ENCODE measurements at places on chromosomes 16 and 17.
A peak's percentile ranks its signal among the peaks of the same experiment; 100 is the strongest.

GRCh38 chr17:2048805-2049204 is 6.1 kb upstream of the HIC1 start:
- DNase-seq = no peak

DNA sequence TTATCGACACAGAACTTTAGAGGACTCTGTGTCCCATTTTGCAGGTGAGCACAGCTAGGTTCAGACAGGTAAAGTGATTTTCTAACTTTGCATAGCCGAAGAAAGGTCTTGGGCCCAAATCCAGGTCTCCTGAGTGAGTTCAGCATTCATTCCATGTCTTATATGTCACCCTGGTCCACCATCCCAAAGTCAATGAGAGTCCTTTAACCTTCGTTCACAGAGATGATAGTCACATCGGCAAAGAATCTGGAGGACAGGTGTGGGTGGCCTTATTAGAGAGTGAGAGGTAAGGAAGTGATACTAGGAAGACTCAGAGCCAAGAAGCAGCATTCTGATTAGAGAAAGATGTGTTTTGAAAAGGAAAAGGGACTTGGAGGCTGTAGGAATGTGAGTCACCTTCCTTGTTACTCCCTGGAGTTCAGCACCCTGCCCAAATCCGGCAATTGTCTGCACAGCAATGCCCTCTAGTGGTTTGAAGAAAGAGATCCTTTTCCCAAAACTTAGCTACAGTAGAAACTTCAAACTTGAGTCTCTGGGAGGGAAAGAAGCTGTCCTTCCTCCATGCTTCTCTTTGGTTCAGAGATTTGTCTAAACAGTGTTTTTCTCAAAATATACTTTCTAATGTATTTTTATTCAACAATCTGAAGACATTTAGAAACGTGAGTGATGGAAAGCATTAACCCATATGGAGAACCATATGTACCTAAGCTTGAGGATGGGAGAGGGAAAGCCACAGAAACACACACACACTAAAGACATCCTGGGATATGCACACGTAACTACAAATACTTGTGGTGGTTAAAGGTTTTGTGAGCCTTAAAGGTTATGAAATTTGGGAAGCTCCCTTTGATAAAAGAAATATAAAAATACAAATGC is 96.4 kb upstream of the SHISA6 start:
- DNase-seq = no peak

DNA sequence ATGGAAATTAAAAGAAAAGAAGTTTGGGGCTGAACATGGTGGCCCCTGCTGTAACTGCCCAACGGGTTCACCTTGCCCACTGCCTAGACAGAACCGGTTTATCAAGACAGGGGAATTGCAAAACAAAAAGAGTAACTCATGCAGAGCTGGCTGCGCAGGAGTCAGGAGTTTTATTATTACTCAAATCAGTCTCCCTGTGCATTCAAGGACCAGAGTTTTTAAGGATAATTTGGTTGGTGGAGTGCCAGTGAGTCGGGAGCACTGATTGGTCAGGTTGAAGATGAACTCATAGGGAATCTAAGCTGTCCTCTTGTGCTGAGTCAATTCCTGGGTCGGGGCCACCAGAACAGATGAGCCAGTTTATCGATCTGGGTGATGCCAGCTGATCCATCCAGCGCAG is 4.4 kb upstream of the SCPEP1 start:
- DNase-seq = no peak

- no peak for DNase-seq
Observed at GRCh38 chr16:3664187-3664896, 9.9 kb downstream of the DNASE1 start.

DNA sequence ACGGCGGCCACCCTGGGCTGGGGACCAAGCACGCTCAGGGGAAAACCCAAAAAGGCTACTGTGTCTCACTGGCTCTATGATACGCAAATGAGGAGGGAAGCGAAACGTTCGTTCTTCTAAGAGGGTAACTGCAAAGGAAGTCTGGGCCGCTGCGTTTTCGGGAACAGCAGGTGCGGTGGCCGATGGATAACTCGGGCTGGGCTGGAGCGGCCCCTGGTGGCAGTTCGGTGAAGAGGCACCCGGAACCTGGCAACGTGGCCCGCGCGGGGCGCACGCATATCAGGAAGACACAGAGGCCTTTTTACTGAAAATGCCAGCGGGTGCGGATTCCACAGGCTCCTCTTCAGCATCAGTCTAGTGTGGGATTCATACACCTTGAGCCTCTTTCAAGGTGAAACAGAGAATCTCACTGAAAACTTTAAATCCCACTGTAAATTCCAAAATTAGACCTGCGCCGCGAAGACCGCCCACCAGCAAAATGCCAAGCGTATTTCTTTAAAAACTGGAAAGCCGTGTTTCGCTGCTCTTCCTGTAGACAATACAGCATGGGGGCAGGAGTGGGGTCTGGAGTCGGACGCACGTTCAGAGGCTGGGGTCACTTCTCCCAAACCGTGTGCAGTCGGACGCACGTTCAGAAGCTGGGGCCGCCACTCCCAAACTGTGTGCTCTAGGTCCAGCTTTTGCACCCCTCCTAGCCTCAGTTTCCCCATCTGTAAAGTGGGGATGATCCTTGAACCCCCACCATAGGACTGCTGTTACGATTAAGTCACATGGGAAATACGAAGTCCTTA is 44.4 kb upstream of the METTL9 start:
- peak; percentile 97 for DNase-seq

DNA sequence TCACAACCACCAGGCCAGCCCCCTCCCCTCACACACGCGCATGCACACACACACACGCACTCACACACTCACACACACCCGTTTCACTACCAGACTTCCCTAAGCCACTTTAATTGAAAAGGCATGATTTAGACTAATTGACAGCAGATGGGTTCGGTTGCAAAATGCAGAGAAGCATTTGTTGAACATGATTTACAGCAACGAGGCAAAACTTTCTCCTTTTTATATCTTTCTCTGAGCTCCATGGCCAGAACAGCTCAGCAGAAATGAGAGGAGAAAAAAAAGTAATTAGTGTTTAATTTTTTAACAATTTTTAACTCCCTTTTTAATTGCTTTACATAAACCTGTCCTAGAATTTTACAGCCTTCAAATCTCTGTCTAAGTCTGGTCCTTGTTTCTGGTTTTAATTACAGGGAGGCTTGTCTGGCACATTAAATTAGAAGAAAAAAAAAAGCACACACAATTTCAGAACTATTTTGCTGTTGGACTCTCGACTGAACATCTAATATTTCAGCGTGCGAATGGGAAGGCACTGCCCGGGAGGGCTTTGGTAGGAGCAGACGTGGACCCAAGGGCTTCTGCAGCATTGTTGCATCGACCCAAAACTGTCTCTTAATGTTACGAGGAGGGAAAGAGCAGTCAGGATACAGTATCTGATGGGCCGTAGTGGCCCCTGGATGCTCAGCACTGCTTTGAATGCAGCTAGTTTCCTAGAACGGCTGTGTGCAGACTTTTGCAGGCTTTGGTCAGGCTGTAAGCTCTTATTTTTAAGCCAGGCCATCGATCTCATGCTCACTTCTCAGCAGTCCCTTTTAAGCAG is 255.9 kb downstream of the SOX9 start:
- no peak for DNase-seq

- DNase-seq = no peak
Observed at GRCh38 chr17:34234616-34235015, 20.5 kb upstream of the CCL2 start.

DNA sequence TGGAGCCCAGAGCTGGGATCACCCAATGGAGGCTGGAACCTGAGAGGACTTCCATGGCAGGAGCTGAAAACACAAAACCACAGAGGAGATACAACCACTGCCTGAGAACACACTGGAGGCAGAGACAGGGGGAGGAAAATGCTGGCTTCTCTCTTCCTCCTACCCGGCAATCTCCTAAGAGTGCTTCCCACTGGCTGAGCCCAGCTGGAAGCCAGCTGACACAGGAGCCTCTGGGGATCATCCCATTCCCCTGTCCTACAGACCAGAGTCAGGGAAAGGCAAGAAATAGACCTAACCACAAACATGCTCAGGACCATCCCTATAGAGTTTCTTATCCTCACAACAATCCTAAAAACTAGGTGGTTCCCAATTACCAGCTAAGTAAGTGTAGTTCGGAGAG is 112.4 kb upstream of the CDH5 start:
- no peak for DNase-seq

DNA sequence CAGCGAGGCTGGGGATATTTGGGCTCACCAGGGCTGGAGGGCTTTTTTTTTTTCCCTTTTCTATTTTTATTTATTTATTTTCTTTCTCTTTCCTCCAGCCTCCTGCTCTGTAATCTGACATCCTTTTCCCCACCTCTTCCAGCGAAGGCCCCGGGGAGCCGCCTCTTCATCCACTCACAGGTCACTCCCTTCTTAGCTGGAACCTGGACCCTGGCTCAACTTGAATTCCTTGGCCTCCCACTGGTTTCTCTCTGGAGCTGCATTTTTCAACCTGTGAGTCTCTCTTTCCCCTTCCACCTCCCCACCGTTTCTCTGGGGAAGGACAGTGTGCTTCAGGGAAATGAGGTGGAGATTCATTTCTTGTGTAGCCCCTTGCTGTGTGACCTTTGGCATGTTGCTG is 82.0 kb downstream of the MRM1 start:
- no peak for DNase-seq

DNA sequence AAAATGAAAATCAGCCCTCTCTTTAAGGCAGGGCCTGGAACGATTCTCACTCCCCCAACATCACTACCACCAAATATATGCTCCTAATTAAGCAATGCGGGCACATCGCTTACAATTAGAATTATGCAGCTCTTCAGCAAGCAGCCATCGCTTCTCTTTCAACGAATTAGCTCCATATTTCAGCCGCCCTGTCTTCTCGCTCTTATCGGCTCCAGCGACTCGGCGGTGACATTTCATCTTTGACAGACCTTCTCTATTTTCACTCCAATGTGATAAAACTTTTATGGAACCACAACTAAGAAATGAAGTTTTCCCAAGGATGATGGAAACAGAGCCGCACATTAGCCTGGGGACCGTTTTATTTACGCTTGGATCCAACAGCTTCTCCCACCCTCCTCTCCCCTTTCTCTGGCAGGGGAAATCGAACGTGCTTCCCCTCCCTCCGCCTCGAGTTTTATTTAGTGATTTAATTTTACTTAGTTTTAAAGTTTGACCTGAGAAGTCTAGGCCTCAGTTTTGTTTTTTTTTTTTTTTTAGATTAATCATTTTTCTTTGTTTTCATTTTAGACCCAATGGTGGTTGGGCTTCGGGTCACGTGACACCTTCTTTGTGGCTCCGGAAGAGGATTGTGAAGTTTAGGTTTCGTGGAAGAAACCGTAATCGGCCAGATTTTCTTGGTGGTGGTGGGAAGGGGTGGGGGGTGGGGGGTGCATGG is 3.1 kb upstream of the HOXB2 start:
- DNase-seq = no peak

DNA sequence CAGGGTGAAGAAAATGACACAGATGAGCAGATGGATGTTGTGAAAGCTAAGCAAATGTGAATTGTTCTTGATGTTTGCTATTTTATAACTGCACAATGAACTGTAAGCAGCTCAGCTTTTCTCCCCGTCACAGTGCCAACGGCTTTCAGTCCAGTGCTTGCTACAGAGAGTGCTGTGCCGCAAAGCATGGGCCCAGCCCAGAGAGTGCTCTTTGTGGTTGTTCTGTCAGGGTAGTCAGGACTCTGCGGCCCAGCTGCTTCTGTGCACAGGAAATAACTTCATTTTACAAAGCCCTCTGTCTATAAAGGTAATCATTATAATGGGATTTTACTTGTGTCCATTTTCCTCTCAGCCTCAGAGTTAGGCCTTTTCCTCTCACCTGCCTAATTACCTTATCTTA is 39.1 kb downstream of the CDRT15 start:
- peak; percentile 84 for DNase-seq

DNA sequence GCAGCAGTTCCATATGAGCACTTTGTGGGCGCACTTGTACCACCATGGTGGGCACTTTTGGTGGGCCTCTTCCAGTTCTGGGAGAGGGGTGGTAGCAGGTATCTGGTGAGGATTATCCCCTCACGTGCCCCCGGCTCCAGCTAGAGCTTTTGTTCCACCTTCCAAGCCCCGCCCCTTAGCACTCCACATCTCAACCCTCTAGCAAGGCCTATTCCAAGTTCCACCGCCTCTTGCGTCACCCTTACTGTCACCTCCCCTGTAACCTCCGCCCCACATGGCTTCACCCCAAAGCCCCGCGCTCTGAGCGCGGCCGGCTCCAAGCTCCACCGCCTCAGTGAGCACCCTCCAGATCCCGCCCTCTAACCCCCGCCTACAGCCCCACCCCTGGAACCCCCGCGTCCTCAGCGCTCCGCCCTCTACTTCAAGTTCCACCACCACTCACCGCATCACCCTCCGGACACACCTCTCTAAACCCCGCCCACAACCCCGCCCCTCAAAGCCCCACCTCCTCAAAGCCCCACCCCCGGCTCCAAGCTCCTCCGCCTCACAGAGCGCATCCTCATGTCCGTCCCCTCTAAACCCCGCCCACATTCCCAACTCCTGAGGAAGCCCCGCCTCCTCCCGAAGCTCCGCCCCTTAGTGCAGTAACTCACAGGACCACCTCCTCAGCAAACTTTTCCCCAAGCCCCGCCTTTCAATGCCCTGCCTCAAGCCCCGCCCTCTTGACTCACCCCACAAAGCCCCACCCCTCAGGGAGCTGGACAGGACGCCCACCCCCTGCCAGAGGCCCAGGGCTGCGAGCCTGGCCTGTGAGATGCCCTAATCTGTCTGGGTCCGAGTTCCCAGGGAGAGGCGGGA is 11.1 kb downstream of the SCN4A start:
- peak; percentile 19 for DNase-seq

- DNase-seq = no peak
Observed at GRCh38 chr17:59221159-59221847, 992 bp downstream of the GDPD1 start.

DNA sequence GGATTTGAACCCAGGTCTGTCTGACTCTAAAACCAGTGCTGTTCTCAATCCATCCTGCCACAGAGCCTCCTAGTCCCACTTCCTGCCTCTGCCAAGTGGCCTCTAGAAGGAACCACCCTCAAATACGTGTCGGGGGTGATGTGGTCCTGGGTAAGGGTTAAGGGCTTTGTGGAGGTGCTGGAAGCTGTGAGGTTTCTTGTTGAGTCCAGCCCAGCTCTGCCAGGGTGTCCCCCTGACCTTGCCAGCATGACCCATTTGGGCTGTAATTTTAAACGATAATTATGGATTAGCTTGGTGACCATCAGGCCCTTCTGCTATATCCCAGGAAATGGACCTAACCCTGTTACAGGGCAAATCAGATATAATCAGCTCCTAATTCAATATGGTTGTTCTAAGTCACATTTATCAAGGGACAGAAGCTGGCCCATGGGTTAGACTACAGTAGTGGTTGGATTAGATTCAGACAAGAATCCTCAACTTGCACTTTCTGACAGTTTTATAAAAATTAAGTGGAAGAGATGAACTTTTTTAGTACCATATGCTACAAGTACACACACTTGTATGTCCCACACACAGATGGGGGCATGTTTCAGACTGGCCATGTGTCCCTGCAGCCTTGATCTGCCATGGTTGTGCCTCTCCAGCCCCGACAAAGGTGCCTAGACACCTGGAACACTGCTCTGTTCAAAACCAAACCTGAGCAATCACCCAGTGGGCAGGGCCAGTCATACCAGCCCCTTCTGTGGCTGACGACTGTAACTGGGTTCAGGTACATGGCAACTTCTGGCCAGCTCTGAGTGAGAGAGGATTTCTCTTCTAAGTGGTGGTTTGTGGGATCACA is 48.0 kb downstream of the SMPD3 start:
- DNase-seq = no peak

GRCh38 chr17:68509141-68510057 is 2.8 kb upstream of the PRKAR1A start:
- DNase-seq = no peak

Measured in stimulated activated naive CD8-positive, alpha-beta T cell treated with anti-CD3 and anti-CD28 coated beads, Interleukin-15, amount 100 ng/mL, for 72 hours (primary cell).